ENCODE measurements at places on chromosomes 2 and 18.

GRCh38 chr2:136135921-136136906 is 18.3 kb upstream of the CXCR4 start:
- no peak for DNase-seq

DNA sequence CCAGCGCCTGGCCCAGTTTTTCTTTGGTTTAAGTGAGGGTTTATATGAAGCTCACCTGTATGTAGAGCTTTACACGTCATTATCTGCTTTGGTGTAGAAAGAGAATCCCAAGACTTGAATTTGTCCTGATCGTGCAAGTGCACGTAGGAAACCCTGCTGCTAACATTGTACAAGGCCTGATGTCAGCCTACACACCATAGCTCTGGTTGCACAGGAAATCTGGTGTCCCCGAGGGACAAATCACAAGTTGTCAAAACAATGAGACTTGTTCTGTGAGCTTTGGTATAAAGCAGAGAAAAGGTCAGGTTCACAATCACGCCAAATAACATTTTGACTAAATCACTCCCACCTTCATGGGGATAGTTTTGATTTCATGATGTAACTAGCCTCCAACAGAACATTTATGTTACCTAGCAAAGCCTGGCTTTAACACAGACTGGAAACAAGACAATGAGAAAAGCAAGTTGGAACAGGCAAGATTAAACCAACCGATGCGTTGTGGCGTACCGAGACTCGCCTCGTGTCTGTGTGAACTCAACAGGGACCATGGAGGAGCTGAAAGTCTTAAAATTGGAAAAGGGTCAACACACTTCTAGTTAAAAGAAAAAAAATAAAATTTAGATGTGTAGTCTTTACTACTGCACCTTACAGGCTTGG is 41.4 kb downstream of the ZAP70 start:
- DNase-seq, result no peak

- no peak for DNase-seq
Measured at GRCh38 chr2:121076498-121076820, 208.5 kb downstream of the TFCP2L1 start.

- DNase-seq, result no peak
Measured at GRCh38 chr2:2588777-2589176, 257.7 kb upstream of the MYT1L start.

Measured in caudate nucleus (tissue), 63 donors.